ENCODE measurements at places on chromosomes 2 and 18.

GRCh38 chr18:40485318-40485717 is 1469.7 kb upstream of the PIK3C3 start:
- no peaks in the 10 kb centered on the region for H3K27me3 ChIP-seq
- H3K4me3 ChIP-seq, result no peak overlapping the region
- no peak for ATAC-seq
- H3K36me3 ChIP-seq, result no peaks in the 10 kb centered on the region

GRCh38 chr2:152093464-152093863 is 5.4 kb downstream of the CACNB4 start:
- no peak overlapping the region for H3K27ac ChIP-seq
- no peak overlapping the region for H3K4me3 ChIP-seq
- no peaks in the 10 kb centered on the region for H3K36me3 ChIP-seq

DNA sequence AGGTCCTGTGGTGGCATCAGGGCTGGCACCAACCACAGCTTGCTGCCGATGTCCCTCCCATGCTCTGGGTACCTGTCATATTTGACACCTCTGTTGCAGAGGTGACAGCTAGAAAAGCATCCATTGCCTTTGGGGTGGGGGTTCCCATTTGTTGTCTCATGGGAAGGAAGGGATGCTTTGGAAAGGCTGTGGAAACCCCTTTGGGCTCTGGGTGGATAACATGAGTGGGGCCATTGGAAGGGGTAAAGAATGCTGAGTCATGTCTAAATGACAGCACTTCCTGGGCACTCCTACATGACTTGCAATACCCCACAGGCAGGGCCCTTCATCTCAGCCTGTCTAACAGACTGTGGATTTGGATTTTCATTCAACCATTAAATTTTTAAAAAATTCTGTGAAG is 27.8 kb downstream of the CTIF start:
- no peaks in the 10 kb centered on the region for H3K27me3 ChIP-seq
- peaks cover 11% of the 10 kb centered on the region for H3K36me3 ChIP-seq
- peaks cover 17% of the 10 kb centered on the region for H3K4me1 ChIP-seq
- H3K4me3 ChIP-seq, result no peak overlapping the region

DNA sequence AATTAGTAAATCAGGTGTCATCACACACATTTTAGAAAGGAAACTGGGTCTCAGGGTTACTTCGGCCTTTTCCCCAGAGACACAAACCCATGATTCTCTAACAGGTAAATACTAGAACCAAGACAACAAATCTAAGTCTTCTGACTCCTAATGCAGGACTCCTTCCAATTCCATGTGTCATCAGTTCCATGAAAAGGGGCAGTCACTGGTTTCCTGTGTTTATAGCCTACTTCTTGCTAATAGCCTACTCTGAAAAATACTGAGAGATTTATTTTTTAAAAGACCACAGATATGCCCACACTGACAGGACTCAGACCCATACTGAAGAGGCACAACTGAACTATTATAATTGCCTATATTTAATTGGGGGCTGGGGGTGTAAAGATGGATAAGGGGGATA is 33.0 kb downstream of the RAB1A start:
- no peak overlapping the region for H3K4me3 ChIP-seq
- H3K4me1 ChIP-seq, result no peaks in the 10 kb centered on the region
- no peak overlapping the region for H3K27ac ChIP-seq
- H3K27me3 ChIP-seq, result no peaks in the 10 kb centered on the region

DNA sequence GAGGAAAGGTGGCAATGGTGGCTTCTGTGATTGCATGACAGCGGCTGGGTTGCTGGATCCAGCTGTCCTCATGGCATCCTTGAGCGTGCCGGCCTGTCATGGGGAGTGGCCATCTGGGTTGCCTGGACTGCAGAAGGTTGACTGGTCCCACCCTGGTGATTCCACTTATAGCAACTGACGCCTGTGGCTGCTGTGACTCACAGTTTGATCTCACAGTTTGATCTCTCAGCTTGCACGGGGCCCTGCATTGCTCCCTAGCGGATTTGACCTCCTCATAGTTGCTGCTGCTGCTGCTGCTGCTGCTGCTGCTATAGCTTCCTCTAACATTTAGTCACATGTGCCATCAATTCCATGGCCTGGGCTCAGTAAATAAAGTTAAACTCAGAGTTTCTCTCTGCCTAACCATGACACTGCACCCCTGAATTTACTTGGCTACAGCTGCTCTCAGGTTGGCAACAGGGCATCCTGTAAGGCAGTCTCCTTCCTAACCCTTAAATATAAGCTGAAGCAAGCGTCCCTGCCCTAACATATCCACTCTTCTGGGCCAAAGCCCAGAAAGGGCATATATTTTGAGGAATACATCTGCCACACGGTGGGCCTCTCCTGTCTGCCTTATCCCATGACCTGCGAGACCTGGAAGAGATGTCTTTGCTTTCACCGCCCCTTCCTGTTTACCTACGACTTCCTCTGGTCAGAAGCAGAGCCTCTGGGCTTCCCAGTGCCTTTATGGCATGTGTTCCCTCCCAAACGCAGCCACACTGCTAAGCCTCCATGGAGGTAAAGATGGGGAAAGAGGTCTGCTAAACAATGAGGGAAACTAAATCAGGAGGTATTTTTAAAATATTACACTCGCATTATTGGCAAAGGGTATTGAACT is 37.8 kb upstream of the CCDC150 start:
- ATAC-seq, result no peak
- H3K27ac ChIP-seq, result no peak overlapping the region
- no peaks in the 10 kb centered on the region for H3K4me1 ChIP-seq
- peaks cover 27% of the 10 kb centered on the region for H3K27me3 ChIP-seq

DNA sequence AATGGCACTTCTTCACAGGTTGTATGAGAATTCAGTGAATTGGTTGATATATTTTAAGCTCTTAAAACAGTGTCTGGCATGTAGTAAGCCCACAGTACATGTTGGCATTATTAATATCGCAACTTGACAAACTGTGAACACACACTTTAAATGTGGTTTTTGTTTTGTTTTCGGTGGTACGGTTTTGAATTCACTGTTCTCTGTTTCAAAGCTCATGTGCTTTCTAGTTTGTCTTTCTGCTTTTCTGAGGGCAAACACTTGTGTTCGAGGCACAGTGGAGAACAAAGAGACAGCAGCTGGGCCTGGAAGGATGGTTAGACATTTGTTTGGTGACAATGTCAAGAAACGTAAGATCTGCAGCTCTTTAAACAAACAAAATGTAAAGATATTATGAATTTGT is 276.5 kb upstream of the MC4R start:
- H3K36me3 ChIP-seq, result no peaks in the 10 kb centered on the region
- H3K27ac ChIP-seq, result no peak overlapping the region
- no peak for ATAC-seq
- H3K4me3 ChIP-seq, result no peak overlapping the region
- no peaks in the 10 kb centered on the region for H3K27me3 ChIP-seq

DNA sequence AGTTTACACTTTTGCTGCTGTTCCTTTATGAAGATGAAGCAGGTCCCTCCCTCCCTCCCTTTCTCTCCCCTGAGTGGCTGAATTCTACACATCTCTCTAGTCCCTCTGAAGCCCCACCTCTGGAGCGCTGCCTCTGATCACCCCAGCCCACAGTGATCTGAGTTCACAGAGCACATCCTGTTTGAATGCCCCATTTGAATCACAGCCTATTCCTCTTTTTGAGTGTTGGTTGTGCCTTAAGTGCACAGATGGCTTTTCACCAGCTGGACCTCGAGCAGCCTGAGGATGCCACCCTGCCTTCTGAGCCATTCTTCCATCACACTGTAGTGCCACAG is 87.1 kb downstream of the ITGB1BP1 start:
- H3K4me3 ChIP-seq, result no peak overlapping the region
- H3K36me3 ChIP-seq, result no peaks in the 10 kb centered on the region
- peaks cover 10% of the 10 kb centered on the region for H3K4me1 ChIP-seq
- no peak overlapping the region for H3K27ac ChIP-seq
- no peaks in the 10 kb centered on the region for H3K27me3 ChIP-seq

- no peak for ATAC-seq
- peaks cover 33% of the 10 kb centered on the region for H3K4me1 ChIP-seq
- peak overlapping the region; percentile 27 for H3K4me3 ChIP-seq
- H3K27ac ChIP-seq, result peak overlapping the region; percentile 77
- H3K27me3 ChIP-seq, result peaks cover 13% of the 10 kb centered on the region
- H3K36me3 ChIP-seq, result no peaks in the 10 kb centered on the region
These were observed 74.7 kb downstream of the NAB1 start for GRCh38 chr2:190723397-190724090.

GRCh38 chr2:100767810-100768806 is 51.8 kb upstream of the NPAS2 start:
- H3K27ac ChIP-seq, result no peak overlapping the region
- no peak for ATAC-seq
- H3K27me3 ChIP-seq, result peaks cover 47% of the 10 kb centered on the region
- no peaks in the 10 kb centered on the region for H3K4me1 ChIP-seq
- no peaks in the 10 kb centered on the region for H3K36me3 ChIP-seq
- no peak overlapping the region for H3K4me3 ChIP-seq

Data from stimulated activated memory B cell treated with anti-CD40 and anti-IgM and Interleukin-4, amounts not matched to agents 10 μg/mL and 1 μg/mL and 100 μg/mL, for 72 hours (primary cell).